ENCODE measurements at places on chromosomes 6 and 20. TPM values are rescaled to one million over a fixed set of nuclear protein-coding genes. Genes with fewer than 3 reads are reported as not detected.

DNA sequence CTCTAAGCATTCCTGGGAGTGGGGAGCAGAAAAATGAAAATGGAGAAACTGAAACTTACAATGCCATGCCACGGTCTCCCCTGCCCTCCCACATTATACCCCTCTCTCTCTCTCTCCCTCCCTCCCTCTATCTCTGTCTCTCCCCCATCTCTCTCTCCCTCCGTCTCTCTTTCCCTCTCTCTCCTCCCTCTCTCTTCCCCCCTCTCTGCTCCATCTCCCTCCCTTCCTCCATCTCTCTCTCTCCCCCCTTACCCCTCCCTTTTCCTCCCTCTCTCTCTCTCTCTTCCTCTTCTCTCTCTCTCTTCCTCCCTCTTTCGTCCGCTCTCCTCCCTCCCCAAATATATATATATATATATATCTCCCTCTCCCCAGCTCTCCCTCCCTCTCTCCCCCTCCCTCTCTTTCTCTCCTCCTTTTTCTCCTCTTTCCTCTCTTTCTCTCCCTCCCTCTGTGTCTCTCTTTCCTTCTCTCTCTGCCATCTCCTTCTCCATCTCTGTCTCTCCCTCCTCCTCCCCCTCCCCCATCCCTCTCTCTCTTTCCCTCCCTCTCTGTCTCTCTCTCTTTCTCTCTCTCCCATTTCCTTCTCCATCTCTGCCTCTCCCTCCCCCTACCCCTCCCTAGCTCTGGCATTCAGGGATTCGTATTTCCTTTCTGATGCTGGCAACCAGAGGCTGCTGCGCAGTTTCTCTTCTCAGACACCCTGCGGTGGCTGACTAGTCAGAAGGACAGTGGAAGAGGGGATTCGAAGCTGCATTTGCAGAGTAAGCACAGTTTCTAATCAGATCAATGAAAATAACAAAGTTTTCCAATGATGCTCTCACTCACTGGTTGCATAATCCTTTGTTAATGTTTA, 13.9 kb upstream of the VAPB start:
- DNase-seq: no peak

DNA sequence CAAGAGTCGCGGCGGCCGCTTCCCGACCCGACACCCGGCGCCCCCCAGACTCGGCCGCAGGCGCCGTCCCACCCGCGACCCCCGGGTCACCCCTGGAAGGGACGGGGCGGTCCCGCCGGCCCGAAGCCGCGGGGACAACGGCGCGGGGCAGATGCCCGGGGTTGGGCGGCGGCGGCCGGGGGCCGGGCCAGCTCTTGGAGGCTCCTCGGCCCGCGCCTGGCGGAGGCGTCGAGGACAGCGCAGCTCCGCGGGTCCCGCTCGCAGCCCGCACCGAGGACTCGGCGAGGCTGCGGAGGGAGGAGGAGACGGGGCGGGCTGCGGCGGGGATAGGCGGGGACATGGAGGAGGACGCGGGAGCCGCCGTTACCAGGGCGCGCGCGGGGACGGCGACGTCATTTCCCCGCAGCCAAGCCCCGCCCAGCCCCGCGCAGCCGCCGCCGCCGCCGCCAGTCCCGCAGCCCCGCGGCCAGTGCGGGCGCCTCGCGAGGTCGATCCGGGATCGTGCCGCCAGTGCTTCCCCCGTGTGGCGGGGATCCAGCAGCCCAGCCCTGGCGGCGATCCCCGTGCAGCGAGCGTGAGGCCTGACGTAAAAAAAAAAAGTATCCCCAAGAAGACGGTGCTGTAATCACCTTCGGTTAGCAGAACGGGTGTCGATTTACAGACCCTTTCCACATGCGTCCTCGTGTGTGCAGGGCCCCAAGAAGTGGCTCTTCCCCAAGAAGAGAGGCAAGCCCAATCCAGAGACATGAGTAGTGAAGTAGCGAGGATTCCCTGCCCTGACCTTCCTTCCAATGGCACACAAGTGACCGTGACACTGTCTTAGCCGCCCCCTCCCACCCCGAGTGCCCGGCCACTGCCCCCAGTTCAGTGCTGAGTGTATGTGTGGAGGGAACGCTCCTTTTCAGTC, at the start of gene FAM184A:
Gene FAM184A, minus strand, starts transcription at position 289 of the 907 bp plus-strand sequence. CDS start 365 bp downstream, outside the sequence.
- DNase-seq: no peak

The ADAM33 gene
- 7.3 TPM for polyA plus RNA-seq

The WFDC12 gene
- polyA plus RNA-seq: not detected
